ENCODE measurements at places on chromosomes 3 and 15.

GRCh38 chr3:25834346-25834745 lies 44.5 kb downstream of the OXSM start:
- no peak for DNase-seq

DNA sequence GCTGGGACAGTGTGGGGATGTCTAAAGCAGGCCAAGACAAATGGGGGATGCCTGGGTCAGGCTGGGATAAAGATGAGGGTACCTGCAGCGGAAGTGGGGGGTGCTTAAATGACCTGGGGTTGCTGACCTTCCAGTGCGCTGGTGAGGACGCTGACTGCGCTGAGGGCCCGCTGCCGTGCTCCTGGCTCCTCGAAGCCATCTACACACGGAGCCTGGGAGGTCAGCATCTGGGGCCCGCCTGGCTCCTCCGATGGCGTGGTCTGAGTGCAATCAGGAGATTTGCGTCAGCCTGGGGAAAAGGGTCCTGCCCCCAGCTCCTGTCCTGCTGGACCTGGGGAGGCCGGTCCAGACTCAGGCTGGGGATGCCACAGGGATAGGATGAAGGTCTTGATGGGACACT lies 50.7 kb downstream of the SCN5A start:
- DNase-seq = no peak

DNA sequence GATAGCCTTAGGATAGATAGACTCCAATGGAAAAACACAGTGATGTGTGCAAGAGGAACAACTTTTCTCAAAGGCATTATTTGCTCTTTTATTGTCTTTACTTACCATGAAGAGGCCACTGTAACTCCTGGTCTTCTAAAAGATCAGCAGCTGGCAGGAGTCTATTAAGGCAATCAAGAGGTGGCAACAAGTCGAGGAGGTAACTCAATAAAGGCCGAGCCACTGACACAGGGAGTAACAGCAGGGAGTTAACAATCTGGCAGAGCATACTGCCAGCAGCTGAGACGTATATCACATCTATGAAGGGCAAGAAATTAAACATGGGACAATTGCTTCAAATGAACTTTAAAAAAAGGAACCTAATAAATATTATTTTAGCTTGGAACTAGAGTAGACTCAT lies 106.2 kb downstream of the HERC1 start:
- DNase-seq = no peak

DNA sequence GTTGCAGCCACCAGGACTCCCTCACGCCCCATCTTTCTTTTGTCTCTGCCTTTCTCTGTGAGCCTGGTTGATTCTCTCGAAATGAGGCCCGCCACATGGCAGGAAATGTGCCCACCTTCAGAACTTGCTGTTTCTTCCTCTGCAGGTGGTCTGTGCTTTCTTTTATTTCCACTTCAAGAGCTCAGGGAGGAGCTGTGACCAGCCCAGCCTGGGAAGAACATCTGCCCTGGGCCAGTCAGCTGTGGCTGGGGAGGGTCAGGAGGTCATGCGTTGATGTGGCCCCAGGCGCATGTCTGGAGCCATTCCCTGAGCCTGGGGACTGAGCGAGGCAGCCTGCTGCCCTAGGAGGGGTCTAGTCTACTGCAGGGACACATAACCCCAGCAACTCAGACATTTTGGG lies 8.0 kb downstream of the FBLN2 start:
- no peak for DNase-seq

GRCh38 chr15:39942101-39942752 lies 8.3 kb downstream of the EIF2AK4 start:
- no peak for DNase-seq

GRCh38 chr3:128559486-128560225 lies 66.7 kb upstream of the GATA2 start:
- no peak for DNase-seq

GRCh38 chr3:151839313-151839631 lies 25.4 kb downstream of the AADAC start:
- no peak for DNase-seq

GRCh38 chr3:157754451-157754850 lies 251.2 kb upstream of the VEPH1 start:
- no peak for DNase-seq
